Activated CD4-positive, alpha-beta T cell treated with anti-CD3 and anti-CD28 coated beads for 24 hours (primary cell): ENCODE measurements at places on chromosomes 3 and 15.

GRCh38 chr3:56970461-56970879 lies 90.0 kb upstream of the SPATA12 start:
- no peak for DNase-seq

GRCh38 chr15:73338058-73338457 lies 30.7 kb downstream of the HCN4 start:
- no peak for DNase-seq

DNA sequence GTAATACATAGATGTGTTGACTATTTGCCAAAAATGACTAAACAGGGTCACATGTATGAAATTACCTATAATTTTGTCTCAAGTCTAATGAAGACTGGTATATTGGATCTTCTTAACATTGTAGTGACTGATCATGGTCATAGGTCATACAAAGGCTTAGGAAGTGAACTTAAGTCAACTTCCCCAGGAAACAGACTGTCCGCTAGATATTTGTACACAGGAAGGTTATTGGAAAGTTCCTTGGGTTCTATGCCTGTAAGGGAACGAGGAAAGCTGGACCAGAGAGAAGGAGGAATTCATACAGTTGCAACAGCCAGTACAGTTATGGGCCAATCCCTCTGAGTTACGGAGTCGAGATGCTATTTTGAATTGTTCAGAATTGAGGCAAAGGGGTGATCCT lies 462.0 kb upstream of the THRB start:
- no peak for DNase-seq

GRCh38 chr15:67127331-67127664 lies 61.9 kb downstream of the SMAD3 start:
- no peak for DNase-seq

- DNase-seq, result no peak
Observed at GRCh38 chr3:156553705-156554356, 1.1 kb downstream of the SSR3 start.

GRCh38 chr15:75861750-75862402 lies 18.6 kb downstream of the UBE2Q2 start:
- DNase-seq, result no peak

- no peak for DNase-seq
Observed at GRCh38 chr15:57335293-57335715, 41.0 kb upstream of the CGNL1 start.

DNA sequence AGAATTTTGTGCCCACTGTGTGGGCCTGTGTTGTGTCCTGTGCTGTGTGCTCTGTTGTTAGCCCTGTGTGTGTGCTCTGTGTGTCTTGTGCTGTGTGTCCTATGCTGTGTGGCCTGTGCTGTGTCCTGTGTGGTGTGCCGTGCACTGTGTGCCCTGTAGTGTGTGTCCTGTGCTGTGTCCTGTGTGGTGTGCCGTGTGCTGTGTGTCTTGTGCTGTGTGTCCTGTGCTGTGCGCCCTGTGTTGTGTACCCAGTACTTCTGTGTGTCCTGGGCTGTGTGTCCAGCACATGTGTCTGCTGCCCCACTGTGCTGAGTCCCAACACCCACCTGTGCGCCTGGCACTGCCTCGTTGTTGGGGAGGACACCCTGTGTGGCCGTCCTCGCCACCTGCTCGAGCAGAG lies 53.2 kb upstream of the CHRNA7 start:
- no peak for DNase-seq

DNA sequence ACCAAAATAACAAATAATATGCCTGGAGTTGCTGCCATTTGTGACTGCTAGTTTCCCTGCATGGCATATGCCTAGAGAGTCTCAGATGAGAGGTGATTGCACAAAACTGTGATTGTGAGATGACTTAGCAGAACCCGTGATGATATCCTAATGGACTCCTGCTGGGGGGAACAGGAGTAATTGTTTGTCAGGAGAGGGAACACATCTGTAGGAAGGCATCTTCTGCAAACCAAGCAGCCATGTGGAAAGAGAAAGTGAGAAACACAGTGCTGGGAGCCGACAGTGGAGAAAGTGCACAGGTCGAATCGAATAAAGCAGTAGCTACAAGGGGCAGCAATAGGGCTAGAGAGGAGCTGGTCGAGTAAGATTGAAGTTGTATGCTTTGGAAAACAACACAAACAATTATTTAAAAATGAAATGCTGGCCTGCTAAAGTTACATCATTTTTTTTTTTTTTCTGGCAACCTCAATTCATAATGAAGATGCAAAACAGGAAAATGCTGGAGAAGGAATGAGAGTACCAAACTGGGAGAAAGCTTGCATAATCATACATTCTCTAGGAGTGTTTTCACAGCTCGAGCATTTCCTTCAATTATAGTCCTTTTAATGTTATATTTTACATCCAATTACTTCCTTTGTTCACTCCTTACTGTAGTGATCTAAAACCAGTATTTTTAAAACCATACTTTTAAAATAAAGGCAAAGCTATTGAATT lies 494.2 kb upstream of the AGTR1 start:
- DNase-seq, result no peak

GRCh38 chr3:11915621-11916424 lies 69.1 kb upstream of the TAMM41 start:
- no peak for DNase-seq
